ENCODE measurements at places on chromosomes 4 and X. TPM values are rescaled to one million over a fixed set of nuclear protein-coding genes. Genes with fewer than 3 reads are reported as not detected.

EPGN gene
- total RNA-seq, result 0.59 TPM

RASL11B gene
- total RNA-seq, result 1.9 TPM

NCBP2L gene
- total RNA-seq, result not detected

MAGEE1 gene
- total RNA-seq, result 1.3 TPM

All from RPMI7951 (cell line).